GM23248 (cell line): ENCODE measurements at places on chromosomes 11 and 22. TPM values are rescaled to one million over a fixed set of nuclear protein-coding genes. Genes with fewer than 3 reads are reported as not detected.

The PKP3 gene
- 1.2 and 4.9 TPM in 2 replicates for total RNA-seq

The NAALAD2 gene
- 0.76 TPM in 1 of 2 replicates, not detected in the other for total RNA-seq

The RBMXL2 gene
- not detected in 2 replicates for total RNA-seq

The MS4A12 gene
- total RNA-seq = not detected in 2 replicates

The PRDM11 gene
- total RNA-seq = 2.3 and 3.7 TPM in 2 replicates

The MUC5B gene
- total RNA-seq = not detected in 2 replicates

The RNASEH2C gene
- total RNA-seq = 45.7 and 56.1 TPM in 2 replicates

The FDX1 gene
- 8.5 and 12.2 TPM in 2 replicates for total RNA-seq

The CCND1 gene
- total RNA-seq = 684 and 695 TPM in 2 replicates

The CHADL gene
- 0.22 and 1.1 TPM in 2 replicates for total RNA-seq

The SCN2B gene
- total RNA-seq = not detected in 2 replicates

The PARVG gene
- total RNA-seq = not detected in 2 replicates

The BARX2 gene
- total RNA-seq = not detected in 2 replicates

The SCGB2A2 gene
- not detected in 2 replicates for total RNA-seq

The C22orf31 gene
- not detected in 2 replicates for total RNA-seq

The SEC14L2 gene
- total RNA-seq = 41.9 and 54.6 TPM in 2 replicates

The SMIM35 gene
- total RNA-seq = not detected in 2 replicates

The WNT7B gene
- 0.25 TPM in 1 of 2 replicates, not detected in the other for total RNA-seq

The SLC22A25 gene
- not detected in 2 replicates for total RNA-seq

- DNase-seq = no peak
These were observed 286.6 kb downstream of the BRD1 start for GRCh38 chr22:49540913-49541692.

GRCh38 chr22:36619797-36620399 lies 83.7 kb downstream of the CACNG2 start:
- DNase-seq = no peak

GRCh38 chr11:68257477-68258362 lies 14.1 kb downstream of the C11orf24 start:
- peak; percentile 95 for DNase-seq

GRCh38 chr22:36933629-36934417 lies 20.4 kb downstream of the CSF2RB start:
- DNase-seq = no peak

- DNase-seq = peak; percentile 64
These were observed 46.1 kb upstream of the BLID start for GRCh38 chr11:122162095-122162494.

- DNase-seq = no peak
These were observed 132.1 kb upstream of the LDLRAD3 start for GRCh38 chr11:35811783-35812182.

DNA sequence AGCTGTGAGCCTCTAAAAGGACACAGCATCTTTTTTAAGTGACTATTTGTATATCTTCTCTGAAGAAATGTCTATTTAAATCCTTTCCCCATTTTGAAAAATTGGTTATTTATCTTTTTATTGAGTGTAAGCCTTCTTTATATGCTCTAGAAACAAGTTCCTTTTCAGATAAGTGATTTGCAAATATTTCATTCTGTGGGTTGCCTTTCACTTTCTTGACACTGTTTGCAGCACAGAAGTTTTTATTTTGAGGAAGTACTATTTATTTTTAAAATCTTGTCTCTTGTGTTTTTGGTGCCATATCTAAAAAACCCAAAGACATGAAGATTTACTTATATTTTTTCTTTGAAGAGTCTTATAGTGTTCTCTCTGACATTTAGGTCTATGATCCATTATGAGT lies 40.1 kb upstream of the LYVE1 start:
- DNase-seq = no peak

GRCh38 chr11:70892889-70893288 lies 359.5 kb downstream of the SHANK2 start:
- no peak for DNase-seq

GRCh38 chr11:64759722-64760719 lies at the start of gene PYGM:
PYGM (minus strand) TSS chr11:64759974; CDS start chr11:64759898, 76 bp downstream.
- no peak for DNase-seq

DNA sequence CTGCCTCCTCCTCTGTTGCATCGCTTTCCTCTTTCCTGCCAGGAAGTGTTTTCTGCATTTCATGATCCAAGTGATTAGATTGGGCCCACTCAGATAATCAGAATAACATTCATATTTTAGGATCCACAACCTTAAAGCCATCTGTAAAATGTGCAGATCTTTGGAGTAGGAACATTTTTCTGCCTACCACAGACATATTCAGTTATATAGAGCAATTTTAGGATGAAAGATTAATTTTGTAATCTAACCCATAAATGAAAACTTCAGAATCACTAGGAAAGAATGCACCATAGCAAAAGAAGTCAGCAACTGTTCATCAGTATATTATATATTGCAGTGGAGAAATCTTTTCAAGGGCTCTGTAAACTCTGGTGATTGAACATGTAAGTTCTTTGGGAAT lies 659.9 kb upstream of the LUZP2 start:
- no peak for DNase-seq

- DNase-seq = peak; percentile 19
These were observed 27.9 kb upstream of the LRRC32 start for GRCh38 chr11:76698321-76699043.

GRCh38 chr11:36381015-36381360 lies 84.9 kb downstream of the PRR5L start:
- DNase-seq = no peak

GRCh38 chr22:46738647-46739093 lies 618 bp upstream of the CERK start:
- DNase-seq = peak; percentile 72

DNA sequence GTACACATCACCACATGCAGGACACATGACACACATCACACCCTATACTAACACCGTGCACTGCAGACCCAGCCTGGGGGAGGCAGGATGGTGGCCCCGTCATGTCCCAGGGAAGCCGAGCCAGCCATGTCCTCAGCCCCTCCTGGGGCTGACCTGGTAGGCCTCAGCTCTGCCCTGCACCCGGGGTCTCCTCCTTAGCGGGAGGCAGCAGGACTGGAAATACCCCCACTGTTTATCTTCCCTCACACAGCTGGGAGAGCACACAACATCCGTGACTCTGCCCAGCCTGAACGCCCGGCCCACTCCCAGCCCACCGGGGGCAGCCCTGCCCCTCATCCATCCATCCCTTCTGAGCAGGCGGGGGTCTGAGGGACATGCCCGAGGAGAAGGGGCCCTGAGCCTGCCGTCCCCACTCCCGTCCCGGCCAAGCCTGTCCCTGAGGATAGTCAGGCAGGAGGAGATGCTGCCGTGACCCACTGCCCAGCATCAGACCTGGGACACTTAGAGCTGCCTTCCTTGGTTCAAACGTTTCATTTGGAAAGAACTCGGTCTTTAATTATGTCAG lies 945.0 kb downstream of the BRD1 start:
- no peak for DNase-seq

- no peak for DNase-seq
These were observed 46.3 kb downstream of the LDLRAD3 start for GRCh38 chr11:35990170-35990569.

GRCh38 chr11:9765320-9766101 lies 101.6 kb downstream of the SWAP70 start:
- DNase-seq = peak; percentile 57

- DNase-seq = no peak
These were observed 15.7 kb downstream of the IFITM10 start for GRCh38 chr11:1734641-1735081.

- no peak for DNase-seq
These were observed 84.9 kb downstream of the ME3 start for GRCh38 chr11:86587264-86588193.

DNA sequence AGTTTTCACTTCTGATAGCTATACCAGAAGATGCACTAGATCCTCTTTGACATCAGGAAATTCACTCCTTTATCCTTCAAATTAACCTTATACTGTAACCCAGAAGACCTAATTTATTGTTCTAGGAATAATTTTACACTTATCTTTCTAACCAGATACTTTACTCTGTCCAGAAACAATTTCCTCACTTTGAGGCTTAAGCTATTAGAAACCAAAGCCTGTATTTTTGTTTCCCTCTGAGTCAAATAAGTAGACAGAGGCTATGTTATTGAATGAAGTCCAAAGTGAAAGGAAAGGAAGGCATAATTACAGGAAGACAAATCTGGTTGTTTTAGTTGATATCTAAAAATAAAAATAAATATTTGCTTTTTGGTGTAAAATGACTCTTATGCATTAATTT lies 2.2 kb downstream of the OR51V1 start:
- DNase-seq = no peak

DNA sequence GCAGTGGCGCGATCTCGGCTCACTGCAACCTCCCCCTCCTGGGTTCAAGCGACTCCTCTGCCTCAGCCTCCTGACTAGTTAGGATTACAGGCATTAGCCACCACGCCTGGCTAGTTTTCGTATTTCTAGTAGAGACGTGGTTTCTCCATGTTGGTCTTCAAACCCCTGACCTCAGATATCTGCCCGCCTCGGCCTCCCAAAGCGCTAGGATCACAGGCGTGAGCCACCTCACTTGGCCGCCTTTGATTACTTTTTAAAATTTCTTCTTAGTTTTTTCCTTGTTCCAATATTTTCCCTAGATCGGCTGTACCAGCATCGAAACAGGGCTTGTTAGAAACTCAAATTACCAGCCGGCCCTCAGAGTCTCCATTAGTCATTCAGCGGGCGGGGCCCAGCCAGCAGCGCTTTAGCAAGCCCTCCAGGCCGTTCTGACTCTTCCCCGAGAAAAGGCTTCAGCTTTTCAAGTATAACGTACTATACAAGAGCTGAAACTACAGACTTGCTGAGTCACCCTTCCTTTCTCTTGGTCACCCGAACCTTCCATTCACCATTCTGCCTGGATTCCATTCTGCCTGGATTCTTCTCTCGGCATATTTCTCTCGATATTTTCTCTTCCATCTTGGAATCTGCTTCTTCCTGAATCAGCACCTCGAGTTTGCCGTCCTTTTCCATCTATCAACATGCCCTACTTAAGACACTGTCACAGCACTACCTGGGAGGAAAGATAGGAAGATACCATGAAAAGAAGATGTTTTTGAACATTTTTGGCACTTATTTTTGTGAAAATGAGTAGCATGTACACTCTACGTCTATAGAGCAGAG lies 6.7 kb upstream of the CAPRIN1 start:
- DNase-seq = peak; percentile 69

DNA sequence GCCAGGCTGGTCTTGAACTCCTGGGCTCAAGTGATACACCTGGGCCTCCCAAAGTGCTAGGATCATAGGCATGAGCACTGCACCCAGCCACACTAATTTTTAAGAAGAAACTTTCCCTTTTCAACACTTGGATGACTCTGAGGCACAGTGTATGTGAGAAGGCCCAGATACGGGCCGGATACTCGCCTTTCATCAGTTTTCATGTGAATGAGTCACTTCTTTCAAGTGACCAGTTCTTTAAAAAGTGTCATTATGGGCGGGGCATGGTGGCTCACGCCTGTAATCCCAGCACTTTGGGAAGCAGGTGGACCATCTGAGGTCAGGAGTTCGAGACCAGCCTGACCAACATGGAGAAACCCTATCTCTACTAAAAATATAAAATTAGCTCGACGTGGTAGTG lies 120.8 kb downstream of the CTTN start:
- peak; percentile 27 for DNase-seq

DNA sequence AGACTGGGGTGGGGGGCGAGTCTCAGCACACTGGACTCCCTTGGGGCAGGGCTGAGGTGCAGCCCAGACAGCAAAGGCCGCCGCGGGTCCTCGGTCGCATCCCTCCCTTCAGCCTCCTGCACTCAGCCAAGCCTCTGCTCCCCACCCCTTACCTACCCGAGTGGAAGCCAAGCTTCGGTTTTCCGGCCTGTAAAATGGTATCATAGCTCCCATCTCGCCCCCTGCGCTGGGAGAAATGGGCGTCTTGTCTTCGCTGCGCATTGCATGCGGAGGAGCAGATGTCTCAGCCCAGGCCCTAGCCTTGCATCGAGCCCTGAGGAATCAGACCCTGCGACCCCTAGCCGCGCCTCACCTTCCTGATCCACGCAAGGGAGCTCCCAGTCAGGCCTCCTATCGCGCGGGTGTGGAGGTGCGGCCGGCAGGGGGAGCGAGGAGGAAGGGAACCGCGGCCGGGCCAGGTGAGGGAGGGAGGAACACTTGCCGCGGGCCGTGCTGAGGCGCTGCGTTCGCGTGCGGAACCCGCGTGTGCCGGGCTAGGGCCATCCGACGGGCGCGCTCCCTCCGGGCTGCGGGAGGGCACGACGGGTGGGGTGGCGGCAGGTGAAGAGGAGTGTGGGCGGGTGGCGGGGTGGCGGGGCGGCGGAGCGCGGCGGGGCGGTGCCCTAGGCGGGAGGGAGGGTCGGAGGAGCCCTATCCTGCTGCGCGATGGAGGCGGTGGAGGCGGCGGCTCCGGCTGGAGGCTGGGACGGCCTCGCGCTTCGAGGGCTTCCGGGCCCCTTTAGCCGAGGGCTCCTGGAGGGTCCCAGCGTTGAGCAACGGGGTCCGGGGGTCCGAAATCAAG lies 4.1 kb upstream of the TBX1 start:
- DNase-seq = peak; percentile 61

DNA sequence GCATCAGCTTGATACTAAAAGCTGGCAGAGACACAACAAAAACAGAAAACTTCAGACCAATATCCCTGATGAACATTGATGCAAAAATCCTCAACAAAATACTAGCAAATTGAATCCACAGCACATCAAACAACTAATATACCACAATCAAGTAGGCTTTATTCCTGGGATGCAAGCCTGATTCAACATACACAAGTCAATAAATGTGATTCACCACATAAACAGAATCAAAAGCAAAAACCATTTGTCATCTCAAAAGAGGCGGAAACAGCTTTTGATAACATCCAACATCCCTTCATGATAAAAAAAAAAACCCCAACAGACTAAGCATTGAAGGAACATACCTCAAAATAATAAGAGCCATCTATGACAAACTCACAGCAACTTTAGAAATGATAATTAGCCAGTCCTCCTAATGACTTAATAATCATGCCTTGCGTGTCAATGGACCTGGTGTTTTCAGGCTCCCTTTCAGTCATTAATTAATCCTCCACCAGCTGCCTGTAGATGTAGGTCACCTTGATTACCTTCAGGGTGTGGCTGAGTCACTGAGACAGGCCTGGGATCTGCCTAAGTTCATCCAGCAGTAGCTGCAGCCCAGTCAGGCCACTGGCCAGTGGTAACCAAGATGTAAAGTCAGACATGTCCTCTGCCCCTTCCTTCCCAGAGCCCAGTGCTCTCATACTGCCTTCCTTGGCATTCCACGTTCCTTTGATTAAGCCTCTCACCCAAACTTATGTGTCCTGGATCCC lies 109.8 kb downstream of the EHF start:
- DNase-seq = no peak

DNA sequence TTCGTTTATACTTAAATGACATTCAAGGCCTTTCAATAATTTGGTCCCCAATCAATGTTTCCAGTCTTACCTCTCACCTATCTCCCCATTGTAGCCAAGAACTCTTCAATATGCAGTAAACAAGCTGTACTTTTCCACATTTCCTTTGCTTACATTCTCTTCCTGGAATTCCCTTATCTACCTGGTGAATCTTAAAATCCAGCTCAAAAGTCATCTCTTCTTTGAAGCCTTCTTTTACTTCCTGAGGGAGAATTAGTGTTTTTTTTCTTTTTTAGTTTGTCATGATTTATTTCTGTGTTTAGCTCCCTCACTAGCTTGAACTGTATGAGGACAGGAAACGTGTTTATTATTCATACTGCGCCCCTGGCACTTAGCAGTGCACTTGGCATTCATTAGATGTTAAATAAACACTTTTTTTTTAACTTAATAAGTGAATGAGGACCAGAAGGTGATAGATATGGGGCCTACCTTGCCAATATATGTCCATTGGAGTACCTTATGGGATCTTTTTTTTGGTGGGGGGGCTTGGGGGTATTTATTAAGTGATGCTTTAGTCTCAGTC lies 4.9 kb upstream of the PTS start:
- no peak for DNase-seq
